Breast epithelium (tissue), 4 donors: ENCODE measurements at places on chromosomes 2 and 18. TPM values are rescaled to one million over a fixed set of nuclear protein-coding genes. Genes with fewer than 3 reads are reported as not detected.
A peak's percentile ranks its signal among the peaks of the same experiment; 100 is the strongest.

SH3RF3 gene
- 4.6 TPM for total RNA-seq

LMAN2L gene
- 39.8 TPM for total RNA-seq

DNA sequence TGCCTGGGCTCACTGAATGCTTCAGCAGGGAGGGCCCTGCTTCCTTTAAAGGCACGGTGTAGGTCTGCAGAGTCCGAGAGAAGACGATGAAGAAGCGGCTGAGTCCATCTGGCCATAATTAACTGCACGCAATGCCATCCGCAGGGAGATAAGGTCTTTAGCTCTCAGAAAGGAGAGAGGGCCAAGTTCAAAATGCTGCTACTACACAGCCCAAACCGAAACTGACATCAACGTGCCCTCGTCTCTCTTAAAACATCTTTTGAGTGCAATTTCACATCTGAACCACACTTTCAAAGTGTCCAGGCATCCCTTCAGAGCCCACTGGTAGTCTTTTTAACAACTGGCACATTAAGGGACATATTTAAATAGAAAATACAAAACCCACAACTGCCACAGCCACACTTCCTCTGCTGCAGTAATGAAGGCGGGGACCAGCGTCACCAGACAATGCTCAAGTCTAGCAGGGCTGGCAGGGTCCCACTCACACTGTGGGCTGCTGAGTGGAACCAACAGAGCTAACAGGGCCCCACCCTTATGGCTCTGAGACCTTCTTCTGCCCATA is 35.8 kb downstream of the ST3GAL5 start:
- peak overlapping the region; percentile 38 for H3K27ac ChIP-seq
- H3K27me3 ChIP-seq = no peaks in the 10 kb centered on the region
- no peaks in the 10 kb centered on the region for H3K36me3 ChIP-seq
- H3K4me3 ChIP-seq = no peak overlapping the region
- peaks cover 4% of the 10 kb centered on the region for H3K4me1 ChIP-seq

DNA sequence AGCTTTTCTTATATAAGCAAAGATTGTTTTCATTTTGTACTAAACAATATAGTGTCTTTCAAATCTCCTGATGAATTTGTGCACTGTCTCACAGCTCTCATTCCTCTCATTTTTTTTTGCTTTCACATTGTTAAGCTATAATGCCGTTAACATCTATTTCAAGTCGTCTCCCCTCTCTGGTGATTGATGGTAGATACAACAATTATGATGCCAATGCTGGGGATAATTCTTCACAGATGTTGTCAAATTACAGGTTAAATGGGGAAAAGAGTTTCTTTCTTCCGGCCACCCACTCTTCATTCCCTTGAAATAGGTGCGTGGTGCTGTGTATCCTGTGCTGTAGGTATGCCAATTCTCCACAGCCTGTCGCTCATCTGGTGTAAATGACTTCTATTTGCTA is 1053.7 kb upstream of the ZEB2 start:
- no peaks in the 10 kb centered on the region for H3K36me3 ChIP-seq
- DNase-seq = no peak
- no peak overlapping the region for H3K4me3 ChIP-seq
- no peaks in the 10 kb centered on the region for H3K4me1 ChIP-seq
- H3K27ac ChIP-seq = no peak overlapping the region
